ENCODE measurements at places on chromosomes 4 and X.

DNA sequence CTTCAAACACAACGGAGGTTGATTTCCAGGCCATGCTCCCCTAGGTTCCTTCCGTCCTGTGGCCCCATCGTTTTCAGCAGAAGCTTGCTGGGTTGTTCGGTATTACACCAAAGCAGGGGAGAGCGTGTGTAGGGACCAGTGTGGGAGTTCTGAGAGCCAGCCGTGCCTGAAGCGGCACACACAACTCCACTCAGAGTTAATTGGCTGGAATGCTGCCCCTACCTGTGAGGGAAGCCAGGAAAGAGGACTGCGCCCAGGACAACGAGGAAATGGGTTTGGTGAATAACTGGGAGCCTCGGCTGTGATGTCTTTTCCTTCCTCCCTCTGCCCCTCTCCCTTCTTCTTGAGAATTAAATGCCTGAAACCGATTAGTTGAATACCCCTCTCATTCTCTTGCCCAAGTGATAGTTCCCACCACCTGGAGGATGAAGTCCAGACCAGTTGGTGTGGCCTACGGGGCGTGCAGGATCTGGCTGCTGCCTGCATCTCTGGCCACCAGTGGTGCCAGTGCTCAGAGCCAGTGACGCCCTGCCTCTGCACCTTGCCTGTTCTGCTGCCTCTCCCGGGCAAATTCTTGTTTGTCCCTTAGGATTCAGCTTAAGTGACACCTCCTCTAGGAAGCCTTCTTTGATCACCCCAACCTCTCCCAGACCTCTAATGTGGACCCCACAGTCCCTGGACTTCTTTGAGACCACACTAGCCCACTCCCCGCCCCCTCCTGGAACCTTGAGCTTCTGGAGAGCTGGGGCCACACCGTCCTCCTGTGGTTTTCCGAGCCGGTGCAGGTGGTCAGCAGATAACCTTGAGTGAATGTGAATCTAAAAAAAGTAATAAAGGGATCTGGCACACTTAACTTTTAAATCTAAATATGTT lies 33.6 kb downstream of the TBC1D14 start:
- no peak for DNase-seq

- DNase-seq: no peak
Measured at GRCh38 chr4:7442574-7443162, 7.9 kb upstream of the PSAPL1 start.

GRCh38 chrX:134373736-134374135 lies 86.2 kb upstream of the HPRT1 start:
- no peak for DNase-seq

- DNase-seq: no peak
Measured at GRCh38 chr4:16123356-16124084, 39.7 kb upstream of the PROM1 start.

- DNase-seq: no peak
Measured at GRCh38 chrX:22136711-22137110, 104.6 kb downstream of the PHEX start.

GRCh38 chrX:14690553-14690952 lies 161.2 kb downstream of the GLRA2 start:
- no peak for DNase-seq

GRCh38 chrX:2262668-2263055 lies 238.1 kb downstream of the DHRSX start:
- no peak for DNase-seq

GRCh38 chrX:53122013-53122412 lies 28.1 kb downstream of the KANTR start:
- DNase-seq: no peak

GRCh38 chr4:7867701-7868435 lies 71.8 kb downstream of the AFAP1 start:
- DNase-seq: peak; percentile 40

DNA sequence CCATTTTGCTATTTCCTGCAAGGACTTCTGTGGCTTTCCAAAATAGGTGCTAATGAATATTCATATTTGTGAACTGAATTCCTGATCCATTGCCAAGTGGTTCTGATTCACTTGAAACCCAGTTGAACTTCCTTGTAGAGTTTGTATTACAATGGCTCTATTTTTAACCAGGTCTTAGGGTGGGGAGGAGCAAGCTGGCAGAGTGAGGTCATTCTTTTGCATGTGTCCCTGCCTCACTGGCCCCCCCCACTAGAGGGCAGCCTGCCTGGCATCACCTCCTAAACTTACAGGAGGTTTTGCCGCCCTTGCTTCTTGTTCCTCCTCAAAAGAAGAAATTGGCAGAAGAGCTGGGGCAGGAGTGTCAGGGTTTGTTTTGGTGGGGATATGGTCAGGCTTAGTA lies 10.5 kb downstream of the PTTG2 start:
- DNase-seq: peak; percentile 37

GRCh38 chrX:18206657-18207056 lies 14.0 kb downstream of the BEND2 start:
- DNase-seq: no peak

DNA sequence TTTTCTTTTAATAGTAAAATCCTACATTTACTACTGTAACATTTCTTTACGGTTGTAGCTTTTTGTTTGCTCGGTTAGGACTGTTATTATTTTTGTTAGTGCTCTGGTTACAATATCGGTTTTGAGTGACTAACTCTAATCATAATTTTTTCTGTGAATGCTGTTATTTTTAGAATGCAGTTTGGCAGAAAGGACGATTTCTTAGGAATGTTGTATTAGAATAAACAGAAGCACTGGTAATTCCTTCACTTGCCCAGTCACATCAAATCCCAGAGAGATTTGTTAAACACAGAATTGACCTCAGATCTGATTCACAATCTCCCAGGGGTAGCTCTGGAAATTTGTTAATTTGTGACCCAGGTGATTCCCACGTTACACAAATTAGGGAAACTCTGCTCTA lies 21.7 kb downstream of the DDIT4L start:
- DNase-seq: peak; percentile 55

DNA sequence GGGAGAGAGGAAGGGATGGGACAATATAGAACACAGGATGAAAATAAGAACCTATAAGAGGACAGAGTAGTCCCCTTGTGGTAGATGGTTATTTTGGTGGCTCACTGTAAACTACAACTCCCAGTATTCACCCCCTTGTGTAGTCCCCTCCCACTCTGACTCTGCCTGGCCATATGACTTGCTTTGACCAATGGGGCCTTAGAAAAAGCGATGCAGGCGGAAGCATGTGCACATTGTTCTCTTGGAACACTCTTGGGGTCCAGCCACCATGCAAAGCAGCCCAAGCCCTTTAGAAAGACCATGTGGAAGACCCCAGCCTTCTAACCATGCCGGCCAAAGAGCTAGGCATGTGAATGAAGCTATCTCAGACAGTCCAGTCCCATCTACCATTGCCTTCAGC lies 415.0 kb downstream of the BCOR start:
- DNase-seq: no peak

GRCh38 chr4:10703156-10703555 lies 18.6 kb upstream of the CLNK start:
- DNase-seq: no peak

DNA sequence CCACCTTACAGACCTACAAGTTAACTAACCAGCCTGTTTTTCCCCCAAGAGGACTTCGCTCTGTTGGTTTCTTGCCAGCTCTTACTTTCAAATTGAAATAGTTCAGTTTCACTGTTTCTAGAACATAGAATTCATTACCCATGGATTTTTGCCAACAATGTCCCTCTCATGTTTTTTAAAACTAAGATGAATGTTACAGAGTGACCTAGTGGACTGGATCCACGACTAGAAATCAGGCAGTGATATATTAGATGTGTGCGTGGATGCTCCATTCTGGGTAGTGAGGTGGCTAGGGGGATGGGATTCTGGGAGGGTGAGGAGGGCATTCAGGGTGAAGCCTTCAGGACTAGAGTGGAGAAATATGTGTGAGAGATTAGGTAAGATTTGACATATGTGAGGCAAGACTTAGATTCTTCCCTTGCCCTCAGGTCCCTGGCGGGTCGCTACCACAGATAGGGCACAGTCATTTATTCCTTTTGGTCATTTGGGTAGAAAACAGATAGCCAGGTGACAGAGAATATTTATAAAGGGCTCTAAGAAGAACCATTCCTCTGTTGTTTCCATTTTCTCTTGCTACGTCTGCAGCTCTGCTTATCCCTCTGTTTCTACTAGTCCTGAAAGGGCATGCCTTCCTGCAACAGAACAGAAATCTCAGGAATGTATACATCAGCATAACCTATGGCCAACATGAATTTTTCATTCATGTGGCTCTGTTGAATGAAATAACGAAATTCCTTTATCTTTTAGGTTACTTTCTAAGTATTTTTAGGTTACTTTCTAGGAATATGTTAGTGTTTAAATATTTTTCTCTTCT lies 15.4 kb upstream of the JADE1 start:
- DNase-seq: no peak

GRCh38 chr4:152430507-152430906 lies 105.4 kb downstream of the FBXW7 start:
- DNase-seq: no peak

DNA sequence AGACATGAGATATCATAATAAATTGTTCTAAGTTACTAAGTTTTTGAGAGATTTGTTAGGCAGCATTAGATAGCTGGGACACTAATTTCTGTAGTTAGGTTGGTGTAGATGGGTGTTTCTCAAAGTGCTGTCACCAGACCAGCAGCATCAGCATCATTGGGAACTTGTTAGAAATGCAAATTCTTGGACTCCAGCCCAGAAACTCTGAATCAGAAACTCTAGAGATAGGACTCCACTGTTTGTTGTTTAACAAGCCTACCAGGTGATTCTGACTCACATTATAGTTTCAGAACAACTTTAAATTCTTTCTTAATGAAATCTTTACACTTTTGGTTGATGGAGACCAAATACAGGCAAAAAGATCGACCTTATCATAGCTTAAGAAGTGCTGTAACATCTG lies 173.7 kb downstream of the PABPC4L start:
- peak; percentile 89 for DNase-seq

- DNase-seq: no peak
Measured at GRCh38 chr4:8538076-8538702, 42.0 kb upstream of the GPR78 start.

GRCh38 chr4:185235119-185235842 lies 25.9 kb downstream of the SNX25 start:
- DNase-seq: no peak

GRCh38 chr4:39614487-39615162 lies 24.0 kb downstream of the SMIM14 start:
- DNase-seq: peak; percentile 57

DNA sequence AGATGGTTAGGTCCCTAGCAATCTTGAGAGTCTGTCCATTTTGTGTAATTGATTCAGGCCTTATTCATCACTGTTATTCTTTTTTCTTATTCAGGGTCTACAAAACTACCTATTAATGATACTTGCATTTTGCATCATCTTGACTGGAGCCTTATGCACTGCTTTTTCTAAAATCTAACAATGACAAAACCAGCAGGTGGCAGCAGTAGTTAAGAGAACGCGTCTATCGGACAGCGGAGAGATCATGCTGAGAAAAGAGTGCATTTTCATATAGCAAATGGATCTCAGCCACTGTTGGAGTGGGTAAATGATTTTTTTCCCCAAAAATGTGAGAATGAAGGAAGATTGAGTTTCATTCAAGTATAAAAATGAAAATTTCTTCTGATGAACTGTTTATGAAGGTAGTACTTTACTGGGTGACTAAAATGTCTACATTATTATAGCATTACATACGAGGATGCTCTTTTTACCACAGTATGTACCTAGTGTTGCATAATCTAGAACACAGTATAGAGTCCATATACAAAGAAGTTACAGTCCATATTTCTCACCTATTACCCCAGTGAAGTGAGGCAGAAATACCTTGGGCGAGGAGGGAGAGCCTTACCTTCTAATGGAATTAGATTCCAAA lies 43.2 kb downstream of the TMEM144 start:
- DNase-seq: peak; percentile 65

GRCh38 chr4:180101348-180102083 lies 2141.7 kb upstream of the TENM3 start:
- DNase-seq: no peak

GRCh38 chrX:16138108-16138427 lies 14.7 kb downstream of the GRPR start:
- DNase-seq: no peak

GRCh38 chrX:1576201-1576992 lies 15.0 kb upstream of the AKAP17A start:
- no peak for DNase-seq

- DNase-seq: no peak
Measured at GRCh38 chr4:71445811-71446210, 107.0 kb downstream of the SLC4A4 start.

DNA sequence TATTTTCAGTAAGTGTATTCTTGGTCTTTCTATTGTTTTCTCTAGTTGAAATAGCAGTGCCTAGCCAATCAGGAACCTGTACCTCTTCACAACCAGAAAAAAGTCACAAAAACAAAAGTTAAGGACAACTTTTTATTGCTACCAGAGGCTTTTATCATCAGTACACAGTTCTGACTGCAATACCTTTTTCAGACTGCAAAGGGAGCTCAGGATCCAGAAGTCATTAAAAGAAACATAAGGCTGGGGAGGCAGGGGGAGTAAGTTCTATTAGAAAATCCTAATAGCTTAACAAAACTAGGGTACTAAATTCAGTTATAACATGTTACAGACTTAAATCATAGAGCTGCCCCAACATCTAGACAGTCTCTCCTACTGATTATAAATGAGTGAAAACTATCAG lies 28.8 kb downstream of the CCNI start:
- DNase-seq: no peak

- DNase-seq: no peak
Measured at GRCh38 chr4:152448854-152449253, 87.0 kb downstream of the FBXW7 start.

DNA sequence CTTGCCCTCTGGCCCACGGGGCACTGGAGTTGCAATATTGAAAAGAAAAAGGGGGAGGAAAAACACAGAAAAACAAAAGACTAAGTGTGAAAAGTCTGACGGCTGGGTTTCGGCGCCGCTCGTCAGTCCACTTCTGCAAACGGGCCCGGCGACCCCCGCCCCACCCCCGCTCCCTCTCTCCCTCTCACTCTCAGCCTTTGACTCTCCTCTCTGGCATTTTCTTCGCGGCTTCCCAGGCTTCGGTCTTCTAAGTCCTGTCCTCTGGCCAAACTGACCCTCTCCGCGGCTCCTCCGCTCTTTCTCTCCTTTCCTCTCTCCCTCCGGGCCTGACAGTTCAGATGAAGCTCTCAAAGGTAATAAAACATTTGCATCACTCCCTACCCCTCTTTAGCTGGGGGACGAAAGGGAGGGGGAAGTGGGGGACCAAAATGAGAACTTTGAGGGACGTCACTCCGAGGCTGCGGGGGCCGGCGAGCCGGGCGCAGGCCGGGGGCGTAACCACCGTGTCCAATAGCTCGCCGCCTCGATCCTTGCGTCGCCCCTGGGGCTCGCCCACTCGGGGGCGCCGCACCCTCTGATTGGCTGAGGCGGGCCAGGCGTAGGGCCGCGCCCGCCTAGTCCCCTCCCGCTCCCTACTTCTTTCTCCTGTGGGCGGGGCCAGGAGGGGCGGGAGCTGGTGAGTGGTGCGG lies at the start of gene NKX6-1:
TSS of gene NKX6-1 (minus strand) at position 358 of the 689 bp plus-strand sequence. CDS start 1,064 bp downstream, outside the sequence.
- no peak for DNase-seq

DNA sequence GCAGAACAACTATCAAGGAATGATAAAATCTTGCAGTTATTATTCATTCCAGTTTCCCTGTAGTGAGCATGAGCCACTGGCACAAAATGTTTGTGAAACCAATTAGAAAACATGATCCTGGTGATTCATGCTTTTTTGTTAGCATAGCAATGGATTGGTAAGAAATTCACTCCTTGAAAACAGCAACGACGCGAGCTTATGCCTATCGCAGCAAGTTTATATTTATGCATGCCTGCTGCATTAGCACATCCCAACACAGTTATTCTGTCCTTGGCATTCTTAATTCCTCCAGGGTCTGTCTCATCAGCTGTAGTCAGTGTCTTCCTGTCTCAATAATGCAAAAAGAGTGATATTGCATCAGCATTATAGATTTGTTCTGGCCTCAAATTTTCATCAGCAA lies 975.9 kb downstream of the STIM2 start:
- DNase-seq: peak; percentile 72

- DNase-seq: no peak
Measured at GRCh38 chrX:36575670-36576069, 432.5 kb upstream of the FAM47C start.

Data from HFFc6 (cell line).